GM12891 (cell line): ENCODE measurements at places on chromosomes 1 and 21.

DNA sequence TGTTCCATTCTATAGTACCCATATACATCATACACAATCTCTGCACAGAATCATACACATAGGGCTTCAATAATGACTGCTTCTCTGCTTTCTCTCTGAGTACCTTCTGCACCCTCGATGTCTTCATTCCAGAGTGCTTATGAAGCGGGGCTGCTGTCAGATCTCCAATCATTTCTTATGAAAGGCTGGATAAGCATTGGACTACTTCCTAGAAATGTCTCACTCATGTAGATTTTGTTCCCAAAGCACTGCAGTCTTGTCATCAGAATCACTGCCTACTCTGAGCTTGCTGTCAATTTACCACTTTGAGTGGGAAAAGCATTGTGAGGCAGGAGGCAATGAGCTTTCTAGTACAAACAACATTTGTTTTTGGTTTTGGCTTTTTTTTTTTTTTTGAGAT lies 179.0 kb downstream of the SLC35F3 start:
- no peak for DNase-seq

GRCh38 chr1:99173900-99174299 lies 90.4 kb upstream of the PLPPR4 start:
- DNase-seq: no peak

DNA sequence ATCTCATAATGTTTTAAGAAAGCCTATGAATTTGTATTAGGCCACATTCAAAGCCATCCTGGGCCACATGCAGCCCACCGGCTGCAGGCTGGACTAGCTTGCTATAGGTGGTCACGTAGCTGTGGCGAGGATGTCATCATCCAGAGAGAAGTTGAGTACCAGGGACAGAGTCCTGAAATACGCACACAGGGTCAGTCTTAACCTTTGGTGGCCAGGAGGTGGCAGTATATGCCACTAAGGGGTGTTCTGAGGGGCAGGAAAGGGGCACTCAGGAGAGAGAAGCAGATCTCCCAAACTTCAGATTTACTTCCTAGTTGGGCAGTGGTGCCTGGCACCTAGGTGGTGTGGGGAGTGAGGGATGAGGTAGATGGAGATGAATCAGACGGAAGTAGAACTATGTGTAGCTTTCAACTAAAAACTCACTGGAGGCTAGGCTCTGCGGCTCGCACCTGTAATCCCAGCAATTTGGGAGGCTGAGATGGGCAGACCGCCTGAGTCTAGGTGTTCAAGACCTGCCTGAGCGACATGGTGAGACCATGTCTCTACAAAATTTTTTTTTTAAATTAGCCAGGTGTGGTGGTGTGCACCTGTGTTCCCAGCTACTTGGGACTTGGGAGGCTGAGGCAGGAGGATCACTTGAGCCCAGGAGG lies 16.3 kb upstream of the CDK18 start:
- peak; percentile 60 for DNase-seq

DNA sequence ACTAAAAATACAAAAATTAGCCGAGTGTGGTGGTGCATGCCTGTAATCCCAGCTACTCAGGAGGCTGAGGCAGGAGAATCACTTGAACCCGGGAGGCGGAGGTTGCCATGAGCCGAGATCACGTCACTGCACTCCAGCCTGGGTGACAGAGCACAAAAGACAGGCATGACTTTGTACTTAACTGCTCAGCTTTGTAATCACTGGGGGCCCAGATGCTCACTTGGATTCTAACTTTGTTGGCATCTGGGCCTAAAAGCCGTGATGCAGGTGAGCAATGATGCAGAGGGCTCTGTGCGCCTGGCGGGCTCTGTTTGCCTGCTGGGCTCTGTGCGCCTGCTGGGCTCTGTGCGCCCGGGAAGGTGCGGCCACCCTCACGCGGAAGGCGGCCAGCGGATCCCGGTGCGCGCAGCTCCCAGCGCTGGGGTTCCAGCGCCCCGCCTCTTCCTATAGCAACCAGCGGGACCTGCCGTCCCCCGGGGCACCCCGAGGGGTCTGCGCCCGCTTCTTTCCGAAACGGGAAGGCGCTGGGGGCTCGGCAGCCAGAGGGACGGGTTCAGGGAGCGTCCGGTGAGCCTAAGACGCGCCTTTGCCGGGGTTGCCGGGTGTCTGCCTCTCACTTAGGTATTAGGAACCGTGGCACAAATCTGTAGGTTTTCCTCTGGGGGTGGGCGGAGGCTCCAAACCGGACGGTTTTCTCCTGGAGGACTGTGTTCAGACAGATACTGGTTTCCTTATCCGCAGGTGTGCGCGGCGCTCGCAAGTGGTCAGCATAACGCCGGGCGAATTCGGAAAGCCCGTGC lies 31.7 kb downstream of the PRMT2 start:
- peak; percentile 40 for DNase-seq

DNA sequence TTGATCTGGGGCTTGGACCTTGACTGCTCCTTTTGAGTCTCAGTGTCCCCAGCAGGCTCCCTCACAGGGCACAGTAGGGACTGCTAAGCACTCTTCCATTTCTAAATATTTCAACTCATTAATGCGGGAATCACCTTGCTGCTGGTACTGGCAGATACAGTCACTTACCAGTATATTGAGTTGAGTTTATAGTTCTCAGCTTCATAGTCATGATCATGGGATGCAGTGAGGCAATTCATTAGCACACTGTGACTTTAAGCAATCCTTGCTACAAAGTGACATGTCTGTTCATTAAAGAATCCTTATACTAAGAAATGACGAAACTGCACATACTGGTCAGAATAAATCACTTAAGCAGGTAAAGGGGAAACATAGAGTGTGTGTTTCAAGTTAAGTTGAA lies 240.8 kb downstream of the SPATA17 start:
- DNase-seq: no peak

DNA sequence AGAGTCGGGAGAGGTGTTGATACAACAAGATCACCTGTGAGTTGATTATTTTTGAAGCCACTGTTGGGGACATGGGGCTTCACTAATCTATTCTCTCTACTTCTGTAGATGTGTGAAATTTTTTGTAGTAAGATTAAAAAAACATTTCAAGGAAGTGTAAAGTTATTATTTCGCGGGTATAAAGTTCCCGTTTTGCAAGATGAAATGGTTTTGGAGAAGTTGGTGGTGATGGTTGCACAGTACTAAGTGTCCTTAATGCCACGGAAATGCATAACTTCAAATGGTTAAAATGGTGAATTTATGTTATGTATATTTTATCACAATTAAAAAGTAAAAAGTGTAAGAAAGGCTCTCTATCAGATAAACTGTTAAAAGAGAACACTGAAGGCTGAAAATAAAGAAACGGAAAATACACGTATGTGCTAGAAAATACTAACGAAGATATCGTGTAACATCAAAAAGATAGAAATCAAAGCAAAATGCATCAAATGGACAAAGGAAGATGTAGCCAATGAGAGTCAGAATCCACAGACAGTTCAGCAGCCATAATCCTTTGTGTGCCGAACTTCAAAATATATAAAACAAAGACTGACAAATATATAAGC lies 2.9 kb upstream of the ITGB2 start:
- no peak for DNase-seq

DNA sequence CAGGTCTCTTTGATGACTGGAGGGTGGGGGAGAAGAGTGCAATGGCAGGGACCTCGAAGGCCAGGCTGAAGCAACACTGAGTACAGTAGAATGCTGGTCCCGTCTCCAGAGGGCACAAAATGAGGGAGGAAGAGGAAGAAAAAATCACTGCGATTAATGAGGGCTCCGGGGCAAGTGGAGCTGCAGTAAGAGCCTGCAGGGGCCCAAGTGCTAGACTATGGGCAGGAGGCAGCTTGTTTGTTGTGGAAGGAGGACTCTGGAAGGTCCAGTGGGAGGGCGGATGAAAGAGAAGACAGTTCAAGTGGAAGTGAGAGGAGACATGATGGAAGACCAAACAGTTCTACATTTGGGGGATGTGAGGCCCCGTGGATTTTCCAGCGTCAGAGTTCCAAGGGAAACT lies 17.4 kb downstream of the TMCC2 start:
- DNase-seq: no peak

DNA sequence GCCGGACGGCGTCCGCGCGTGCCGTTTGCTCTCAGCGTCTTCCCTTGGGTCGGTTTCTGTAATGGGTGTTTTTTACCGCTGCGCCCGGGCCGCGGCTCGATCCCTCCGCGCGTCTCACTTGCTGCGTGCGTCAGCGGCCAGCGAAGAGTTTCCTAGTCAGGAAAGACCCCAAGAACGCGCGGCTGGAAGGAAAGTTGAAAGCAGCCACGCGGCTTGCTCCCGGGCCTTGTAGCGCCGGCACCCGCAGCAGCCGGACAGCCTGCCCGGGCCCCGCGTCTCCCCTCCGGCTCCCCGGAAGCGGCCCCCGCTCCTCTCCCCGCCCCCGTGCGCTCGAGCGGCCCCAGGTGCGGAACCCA lies 159.8 kb downstream of the RUNX1 start:
- DNase-seq: no peak

DNA sequence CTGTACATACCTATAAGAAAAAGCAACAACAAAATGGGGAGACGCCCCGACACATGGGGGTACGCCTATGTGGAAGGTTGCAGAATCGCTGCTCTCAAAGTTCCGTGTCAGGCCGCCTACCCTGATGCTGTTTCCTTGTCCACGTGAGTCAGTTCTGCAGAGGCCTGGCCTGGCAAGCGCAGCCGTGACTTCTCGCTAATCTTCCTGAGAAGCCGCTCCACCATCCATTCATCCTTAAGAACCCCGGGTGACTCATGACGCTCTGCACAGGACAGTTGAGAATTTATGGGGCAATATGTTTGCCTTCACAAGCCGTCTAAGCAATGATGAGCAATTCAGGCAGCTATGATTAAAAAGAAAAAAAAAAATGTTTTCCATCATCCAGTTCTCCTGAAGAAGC lies 122.3 kb upstream of the TMPRSS2 start:
- DNase-seq: no peak

GRCh38 chr1:198529414-198529813 lies 11.1 kb downstream of the ATP6V1G3 start:
- no peak for DNase-seq

DNA sequence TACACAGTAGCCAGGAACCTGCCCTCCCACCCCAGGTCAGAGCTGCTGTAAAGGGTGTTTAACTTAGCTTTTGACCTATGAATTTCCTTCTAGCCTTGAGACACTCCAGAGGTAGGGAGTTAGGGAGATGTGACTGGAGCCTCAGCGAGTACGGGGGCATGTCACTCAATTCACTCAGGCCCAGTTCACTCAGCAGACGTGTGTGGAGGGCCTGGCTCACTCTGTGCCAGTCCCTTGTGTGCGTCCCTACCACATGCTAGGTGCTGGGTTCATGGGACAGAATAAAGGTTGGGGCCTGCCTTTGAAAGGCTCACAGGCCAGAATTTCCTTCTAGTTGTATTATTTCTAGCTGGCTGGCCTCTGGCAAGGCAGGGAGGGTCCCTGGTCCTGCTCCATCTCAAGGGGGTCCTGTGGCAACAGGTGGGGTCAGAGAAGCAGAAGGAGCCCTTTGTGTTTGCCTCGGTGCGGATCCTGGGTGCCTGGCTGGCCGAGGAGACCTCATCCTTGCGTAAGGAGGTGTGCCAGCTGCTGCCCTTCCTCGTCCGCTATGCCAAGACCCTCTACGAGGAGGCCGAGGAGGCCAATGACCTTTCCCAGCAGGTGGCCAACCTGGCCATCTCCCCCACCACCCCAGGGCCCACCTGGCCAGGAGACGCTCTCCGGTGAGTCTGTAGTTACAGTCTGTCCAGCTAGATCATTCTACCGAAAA lies 4.5 kb downstream of the NCDN start:
- no peak for DNase-seq

DNA sequence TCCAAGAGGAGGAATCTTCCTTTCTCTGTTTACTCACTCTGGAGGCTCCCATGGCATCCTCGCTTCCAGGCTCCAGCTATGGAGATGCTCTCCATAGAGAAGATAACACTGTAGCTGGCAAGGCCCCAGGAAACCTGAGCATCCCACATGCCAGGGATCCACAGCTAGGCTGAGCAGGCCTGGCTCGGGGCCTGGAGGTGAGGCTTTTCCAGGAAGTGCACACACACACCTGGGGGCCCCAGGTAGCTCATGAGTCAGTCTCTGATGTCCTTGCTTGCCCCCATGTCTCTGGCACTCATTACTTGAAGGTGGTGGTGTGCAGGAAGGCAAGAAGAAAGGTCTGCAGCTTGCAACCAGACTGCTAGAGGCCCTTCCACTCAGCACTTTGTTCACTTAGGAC lies 5.5 kb upstream of the LCE5A start:
- no peak for DNase-seq

DNA sequence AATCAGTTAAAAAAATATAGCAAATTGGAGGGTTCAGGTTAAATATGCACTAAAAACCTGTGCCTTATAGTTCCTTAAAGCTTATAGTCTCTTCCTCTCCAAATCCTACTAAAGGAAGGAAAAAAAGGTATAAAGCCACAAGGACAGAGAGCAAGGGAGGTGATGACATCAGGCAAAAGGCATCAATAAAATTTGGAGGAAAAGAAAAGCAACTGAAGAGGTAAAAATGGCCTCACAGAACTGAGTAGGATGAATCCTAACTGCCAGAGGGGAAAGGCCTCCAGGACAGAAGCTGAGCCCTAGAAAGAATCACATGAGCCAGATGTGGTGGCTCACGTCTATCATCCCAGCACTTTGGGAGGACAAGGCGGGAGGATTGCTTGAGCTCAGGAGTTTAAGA lies 8.1 kb downstream of the CCSAP start:
- DNase-seq: no peak

- DNase-seq: no peak
Observed at GRCh38 chr1:52424813-52425212, 20.4 kb downstream of the PRPF38A start.

DNA sequence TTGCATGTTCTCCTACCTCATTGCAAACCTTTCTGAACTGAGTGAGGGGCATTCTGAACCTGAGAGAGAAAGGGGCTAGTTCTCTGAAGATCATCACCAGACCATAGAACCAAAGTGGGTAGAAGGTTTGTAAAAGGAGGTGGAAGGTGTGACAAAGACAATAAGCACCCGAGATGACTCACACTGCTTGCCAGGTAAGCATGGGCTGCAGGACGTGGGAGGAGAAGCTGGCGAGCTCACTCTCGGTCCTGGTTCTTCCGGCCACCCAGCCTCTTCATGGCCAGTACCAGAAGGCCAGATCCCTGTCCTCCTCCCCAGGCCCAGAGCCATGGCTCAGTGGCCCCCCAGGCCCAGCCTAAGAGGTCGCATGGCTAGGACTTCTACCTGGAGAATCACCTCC lies 128.3 kb downstream of the TMEM53 start:
- DNase-seq: no peak

- DNase-seq: no peak
Observed at GRCh38 chr1:117564227-117565075, 41.4 kb upstream of the TENT5C start.

DNA sequence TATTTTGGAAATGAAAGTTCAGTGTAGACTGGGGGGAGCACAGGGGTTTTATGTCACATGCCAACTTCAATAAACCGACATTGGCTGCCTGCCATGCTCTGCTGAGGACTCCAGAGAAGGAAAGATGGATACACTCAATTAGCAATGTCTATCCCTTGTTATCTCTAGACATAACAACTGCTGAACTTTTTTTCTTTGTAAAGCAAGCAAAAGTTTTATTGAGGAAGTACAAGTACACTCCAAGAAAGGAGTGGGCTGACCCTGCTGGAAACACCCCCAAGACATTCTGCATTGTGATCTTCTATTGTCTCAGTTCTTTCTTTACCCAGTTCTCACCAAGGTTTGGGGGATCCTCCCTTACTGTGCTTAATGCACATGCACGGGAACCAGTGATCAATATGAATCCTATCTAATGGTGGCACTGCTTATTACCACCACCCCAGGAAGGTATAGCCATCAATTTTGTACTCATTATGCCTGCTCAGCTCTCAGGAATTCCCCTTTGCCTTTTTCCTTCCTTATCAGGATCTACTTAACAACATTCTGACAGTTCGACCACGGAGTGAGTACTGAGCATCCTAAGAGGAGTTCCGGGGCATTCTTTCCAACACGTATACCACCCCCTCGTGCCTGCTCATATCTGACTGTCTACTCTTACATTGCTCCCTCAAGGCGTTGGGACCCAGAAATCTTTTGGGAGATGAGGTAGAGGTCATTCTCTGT lies 28.7 kb downstream of the SYNJ1 start:
- DNase-seq: no peak
